NCI-H2171 treated with DMSO at 0.1 percent for 48 hours (cell line): ENCODE measurements at places on chromosomes 13 and 19.

- no peak for DNase-seq
These were observed 8.9 kb downstream of the DEDD2 start for GRCh38 chr19:42208612-42209011.

- no peak for DNase-seq
These were observed 31.7 kb downstream of the INSR start for GRCh38 chr19:7262470-7262869.

- peak; percentile 81 for DNase-seq
These were observed 19.3 kb downstream of the TNFSF11 start for GRCh38 chr13:42592915-42593900.

DNA sequence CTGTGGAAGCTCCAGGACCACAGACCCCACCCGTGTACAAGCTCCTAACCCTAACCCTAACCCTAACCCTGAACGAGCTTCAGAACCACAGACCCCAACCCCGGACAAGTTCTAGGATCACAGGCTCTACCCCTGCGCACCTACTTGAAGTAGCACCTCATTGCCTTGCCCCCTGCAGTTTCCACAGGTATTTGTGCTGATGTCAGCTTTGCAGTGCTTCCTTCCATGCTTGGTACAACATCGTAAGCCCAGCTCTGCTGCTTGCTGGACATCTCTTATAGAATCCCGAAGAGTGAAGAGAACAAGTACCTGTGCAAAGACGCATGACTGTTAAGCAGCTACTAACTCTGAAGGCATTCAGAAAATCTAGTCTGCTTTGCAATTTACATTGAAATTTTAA, 20.7 kb upstream of the CDC16 start:
- DNase-seq, result no peak

- DNase-seq, result no peak
These were observed 14.7 kb downstream of the NOVA2 start for GRCh38 chr19:45958769-45959516.

DNA sequence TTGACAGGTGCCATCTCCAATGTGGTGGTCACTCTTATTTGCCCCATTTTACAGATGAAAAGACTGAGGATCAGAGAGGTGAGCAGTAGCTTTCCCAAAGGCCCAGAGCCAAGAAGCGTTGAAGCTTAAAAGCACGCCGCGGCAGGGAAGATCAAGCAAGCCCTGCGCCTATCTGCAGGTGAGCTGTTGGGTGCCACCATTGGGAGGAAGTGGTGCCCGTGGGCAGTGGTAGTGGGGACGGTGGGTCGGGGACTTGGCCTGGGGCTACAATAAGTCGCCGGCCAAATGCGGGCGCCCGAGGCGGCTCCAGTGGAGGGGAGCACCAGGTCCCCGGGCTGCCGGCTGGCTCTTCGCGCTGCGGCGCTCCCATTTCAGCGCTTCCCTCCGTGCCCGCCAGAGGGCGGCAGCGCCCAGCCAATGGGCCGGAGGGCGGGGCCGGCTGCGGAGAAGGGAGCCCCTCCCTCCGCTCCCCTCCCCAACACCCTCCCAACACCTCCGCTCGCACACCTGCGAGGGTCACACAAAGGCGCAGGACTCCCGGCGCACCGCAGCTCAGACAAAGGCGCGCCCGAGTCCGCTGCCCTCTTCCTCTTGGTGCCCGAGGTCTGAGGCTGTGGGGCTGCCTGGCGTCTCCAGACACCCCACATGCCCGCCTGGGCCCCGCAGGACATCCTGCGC, 744 bp upstream of the POU2F2 start:
- peak; percentile 79 for DNase-seq

DNA sequence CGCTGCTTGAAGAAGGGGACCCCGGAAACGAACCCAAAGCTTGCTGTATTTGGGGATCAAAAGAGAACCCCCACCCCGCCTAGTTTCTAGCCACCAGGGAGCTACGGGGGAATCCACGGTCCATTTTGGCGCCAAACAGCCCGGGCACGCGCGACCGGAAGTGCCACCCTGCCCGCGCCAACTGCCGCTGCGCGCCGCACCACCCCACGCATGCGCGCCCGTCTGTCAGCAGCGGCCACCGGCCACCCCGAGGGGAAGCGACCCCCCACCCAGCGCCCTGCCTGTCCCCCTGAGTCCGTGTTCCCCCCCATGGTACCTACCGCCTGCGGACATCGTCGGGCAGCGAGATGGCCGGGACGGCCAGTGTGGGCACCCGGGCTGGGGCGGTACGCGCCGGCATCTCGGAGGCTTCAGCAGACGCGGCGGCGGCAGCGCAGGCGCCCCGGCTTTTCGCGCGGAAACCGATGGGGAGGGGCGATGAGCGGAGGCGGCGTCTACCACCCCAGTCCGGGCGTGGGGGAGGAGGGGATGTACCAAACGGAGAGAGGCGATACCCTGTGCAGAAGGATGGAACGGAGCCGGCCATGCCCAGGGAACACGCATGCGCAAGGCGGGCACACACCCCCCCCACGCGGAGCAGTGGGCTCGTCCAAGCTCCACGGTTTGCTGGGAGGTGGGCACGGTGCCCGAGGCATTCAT, at the start of gene DNMT1:
Gene DNMT1, minus strand, starts transcription at position 454 of the 699 bp plus-strand sequence. Its CDS starts 54 bp downstream, at position 400.
- DNase-seq, result peak; percentile 97

GRCh38 chr13:47372751-47373150, 475.9 kb upstream of the HTR2A start:
- DNase-seq, result no peak

- no peak for DNase-seq
These were observed 463 bp upstream of the POMP start for GRCh38 chr13:28658539-28658795.

GRCh38 chr13:40537146-40537895, 129.1 kb downstream of the FOXO1 start:
- DNase-seq, result no peak

DNA sequence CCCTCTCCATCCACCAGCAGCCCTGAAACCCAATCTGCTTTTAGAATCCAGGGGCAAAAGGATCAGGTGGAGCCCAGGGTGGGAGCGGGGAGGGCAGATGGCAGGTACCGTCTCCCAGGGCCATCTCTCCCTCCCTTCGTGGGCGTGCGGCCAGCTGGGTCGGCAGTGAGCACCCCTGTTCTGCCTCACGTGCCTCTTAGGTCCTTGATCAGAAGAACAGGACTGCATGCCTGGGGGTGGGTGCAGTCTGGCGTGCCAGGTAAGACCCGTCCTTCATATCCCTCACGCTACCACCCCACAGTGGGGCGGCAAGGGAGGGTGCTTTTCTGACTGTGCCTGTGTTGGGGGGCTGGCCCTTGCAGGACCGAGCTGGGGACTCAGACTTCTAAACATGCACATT, 2.0 kb downstream of the SLC8A2 start:
- DNase-seq, result peak; percentile 88

DNA sequence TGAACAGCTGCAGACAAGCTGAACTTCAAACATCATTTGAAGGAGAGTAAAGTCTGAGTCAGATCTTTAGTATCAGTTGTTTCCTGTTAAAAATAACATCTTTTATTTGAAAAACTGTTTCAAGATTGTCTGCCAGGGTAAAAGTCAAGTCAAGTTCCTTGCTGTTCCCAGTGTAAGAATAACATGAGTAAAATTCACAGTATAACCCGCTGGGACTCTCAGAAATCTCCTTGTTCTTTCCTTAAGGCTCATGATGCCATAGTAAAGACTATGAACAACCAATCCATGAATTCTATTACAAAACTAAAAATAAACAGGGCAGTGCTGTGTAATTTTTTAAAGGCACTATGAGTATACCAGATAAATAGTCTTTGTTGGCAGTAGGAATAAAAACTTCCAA, 112.9 kb downstream of the IRS2 start:
- DNase-seq, result no peak

GRCh38 chr13:45215392-45216077, 14.7 kb upstream of the KCTD4 start:
- no peak for DNase-seq
